Fibroblast of the aortic adventitia (primary cell): ENCODE measurements at places on chromosomes 5 and 9. TPM values are rescaled to one million over a fixed set of nuclear protein-coding genes. Genes with fewer than 3 reads are reported as not detected.

- no peak for DNase-seq
Observed at GRCh38 chr9:136367296-136368145, 4.0 kb upstream of the DNLZ start.

DNA sequence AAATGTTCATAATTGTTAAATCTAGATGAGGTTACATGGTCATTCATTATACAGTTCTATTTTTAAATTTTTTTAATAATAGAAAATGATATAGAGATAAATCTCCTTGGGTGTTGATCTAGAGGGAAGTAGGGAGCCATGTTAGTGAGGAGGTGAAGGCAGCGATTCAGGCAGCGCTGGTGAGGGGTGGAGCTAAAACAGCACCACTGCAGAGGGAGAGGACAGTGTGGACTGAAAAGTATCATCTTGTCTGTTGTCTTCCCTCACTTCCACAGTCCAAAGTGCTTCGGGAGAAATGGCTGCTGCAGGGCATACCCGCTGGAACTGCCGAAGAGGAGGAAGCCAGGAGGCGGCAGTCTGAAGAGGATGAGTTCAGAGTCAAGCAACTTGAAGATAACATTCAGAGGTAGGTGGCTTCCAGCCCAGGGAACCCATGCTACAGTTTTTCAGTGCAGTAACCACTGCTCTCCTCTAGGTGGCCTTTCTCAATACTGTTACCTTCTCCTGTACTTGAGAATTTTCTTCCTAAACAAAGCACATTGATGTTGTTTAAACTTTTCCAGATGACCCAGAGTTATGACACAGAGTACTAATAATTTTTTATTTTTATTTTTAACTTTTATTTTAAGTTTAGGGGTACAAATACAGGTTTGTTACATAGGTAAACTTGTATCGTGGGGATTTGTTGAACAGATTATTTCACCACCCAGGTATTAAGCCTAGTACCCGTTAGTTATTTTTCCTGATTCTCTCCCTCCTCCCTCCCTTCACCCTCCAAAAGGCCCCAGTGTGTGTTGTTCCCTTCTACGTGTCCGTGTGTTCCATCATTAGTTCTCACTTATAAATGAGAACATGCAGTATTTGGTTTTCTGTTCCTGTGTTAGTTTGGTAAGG lies 100.5 kb downstream of the PALM2AKAP2 start:
- peak; percentile 43 for DNase-seq

DNA sequence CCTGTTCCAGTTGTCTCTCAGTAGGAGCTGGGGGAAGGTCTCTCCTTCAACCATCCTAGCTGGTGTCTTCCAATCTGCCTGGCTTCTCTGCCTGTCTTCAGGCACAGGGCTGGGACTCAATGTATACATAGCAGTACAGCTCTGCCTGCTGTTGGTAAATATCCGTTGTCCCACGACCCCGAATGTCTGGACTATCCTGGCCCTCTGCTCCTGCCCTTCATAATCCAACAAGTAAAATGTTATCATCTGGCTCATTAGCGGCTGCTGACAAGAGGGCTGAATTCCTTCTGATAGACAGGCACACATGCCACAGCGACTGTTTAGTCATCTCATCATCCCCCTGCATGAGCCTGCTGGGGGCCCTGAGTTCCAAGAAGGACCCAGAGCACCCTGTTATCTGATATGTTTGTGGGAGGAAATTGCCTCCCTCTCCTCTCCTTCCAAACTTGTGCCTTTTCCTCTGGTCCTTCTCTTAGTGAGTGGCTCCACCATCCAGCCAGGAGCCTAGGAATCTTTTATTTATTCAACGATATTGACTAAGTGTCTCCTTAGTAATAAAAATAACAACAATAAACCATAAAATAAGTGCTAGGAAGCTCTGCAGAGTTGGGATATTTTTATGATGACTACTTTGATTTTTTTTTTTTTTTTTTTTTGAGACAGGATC lies 29.5 kb upstream of the TGFBR1 start:
- DNase-seq = peak; percentile 11

Gene SCGB3A2
- total RNA-seq = not detected in 2 replicates

Gene FRMD3
- 2.0 and 4.8 TPM in 2 replicates for total RNA-seq
